ENCODE measurements at places on chromosomes 3 and 15. TPM values are rescaled to one million over a fixed set of nuclear protein-coding genes. Genes with fewer than 3 reads are reported as not detected.

The ANKRD63 gene
- total RNA-seq: 0.30 TPM

The ATP10A gene
- 1.4 TPM for total RNA-seq

The DUOXA2 gene
- total RNA-seq: 24.6 TPM

DNA sequence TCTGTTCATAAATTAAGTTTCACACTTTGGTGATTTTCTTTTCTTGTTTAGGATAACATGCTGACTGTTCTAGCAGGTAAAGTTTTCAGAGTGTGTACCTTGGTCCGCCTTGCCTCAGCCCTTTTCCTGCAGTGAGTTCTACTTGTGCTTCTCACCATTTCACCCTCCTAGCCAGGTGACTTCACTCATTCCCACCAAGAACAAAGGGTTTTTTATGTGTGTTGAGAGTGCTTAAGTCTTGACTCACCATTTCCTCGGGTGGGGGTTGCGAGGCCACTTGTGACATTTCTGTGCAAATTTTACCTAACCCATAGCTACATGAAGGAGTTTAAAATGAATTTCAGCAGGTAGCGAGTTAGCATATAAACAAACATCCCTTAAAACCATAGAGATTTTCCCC lies 81.4 kb downstream of the C3orf38 start:
- no peaks in the 10 kb centered on the region for H3K4me1 ChIP-seq
- H3K36me3 ChIP-seq: no peaks in the 10 kb centered on the region
- no peak overlapping the region for H3K27ac ChIP-seq
- no peaks in the 10 kb centered on the region for H3K27me3 ChIP-seq

DNA sequence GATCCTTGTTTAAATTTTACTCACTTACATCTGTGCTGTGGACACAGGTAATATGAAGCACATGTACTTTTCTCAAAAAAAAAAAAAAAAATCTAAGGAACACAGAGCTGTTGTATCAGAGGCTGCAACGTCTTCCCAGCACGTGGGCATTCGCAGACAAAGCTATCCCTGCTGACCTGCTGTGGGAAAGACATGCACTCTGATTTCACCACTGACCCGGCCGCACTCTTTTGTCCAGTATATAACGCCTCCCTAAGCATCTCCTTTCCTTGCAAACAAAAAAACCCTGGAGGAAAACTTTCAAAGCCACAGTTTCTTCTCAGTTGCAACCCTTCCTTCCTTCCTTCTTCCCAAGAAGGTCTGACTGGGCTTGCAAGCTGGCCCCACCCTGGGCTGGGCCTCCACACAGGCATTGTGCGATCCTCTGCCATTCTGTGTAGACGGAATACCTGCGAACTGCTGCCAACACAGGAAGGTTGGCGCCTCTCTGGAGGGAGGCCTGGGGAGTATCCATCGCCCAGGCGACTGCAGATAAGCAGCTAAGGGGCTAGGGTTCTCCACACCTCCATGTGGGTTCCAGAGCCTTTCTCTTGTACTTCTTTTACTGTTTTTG lies 50.8 kb downstream of the SLC12A8 start:
- H3K27me3 ChIP-seq: no peaks in the 10 kb centered on the region
- peaks cover 12% of the 10 kb centered on the region for H3K4me1 ChIP-seq
- H3K27ac ChIP-seq: no peak overlapping the region
- DNase-seq: no peak
- no peak overlapping the region for H3K4me3 ChIP-seq

- peaks cover 60% of the 10 kb centered on the region for H3K4me1 ChIP-seq
- peak; percentile 46 for DNase-seq
- no peaks in the 10 kb centered on the region for H3K27me3 ChIP-seq
- no peak overlapping the region for H3K4me3 ChIP-seq
- H3K27ac ChIP-seq: peak overlapping the region; percentile 79
- no peaks in the 10 kb centered on the region for H3K36me3 ChIP-seq
Observed at GRCh38 chr3:177606891-177607290, 409.6 kb upstream of the TBL1XR1 start.

GRCh38 chr3:53478166-53478830 lies 16.1 kb upstream of the CACNA1D start:
- H3K27me3 ChIP-seq: no peaks in the 10 kb centered on the region
- no peak overlapping the region for H3K4me3 ChIP-seq
- no peaks in the 10 kb centered on the region for H3K36me3 ChIP-seq
- H3K27ac ChIP-seq: peak overlapping the region; percentile 82
- peaks cover 16% of the 10 kb centered on the region for H3K4me1 ChIP-seq

- no peak overlapping the region for H3K27ac ChIP-seq
- DNase-seq: no peak
- H3K4me3 ChIP-seq: no peak overlapping the region
- no peaks in the 10 kb centered on the region for H3K4me1 ChIP-seq
- no peaks in the 10 kb centered on the region for H3K36me3 ChIP-seq
Observed at GRCh38 chr3:129257609-129258008, 8.2 kb downstream of the COPG1 start.

All from hepatocyte (in vitro differentiated cells).